ENCODE measurements at places on chromosomes 13 and 19.
A peak's percentile ranks its signal among the peaks of the same experiment; 100 is the strongest.

DNA sequence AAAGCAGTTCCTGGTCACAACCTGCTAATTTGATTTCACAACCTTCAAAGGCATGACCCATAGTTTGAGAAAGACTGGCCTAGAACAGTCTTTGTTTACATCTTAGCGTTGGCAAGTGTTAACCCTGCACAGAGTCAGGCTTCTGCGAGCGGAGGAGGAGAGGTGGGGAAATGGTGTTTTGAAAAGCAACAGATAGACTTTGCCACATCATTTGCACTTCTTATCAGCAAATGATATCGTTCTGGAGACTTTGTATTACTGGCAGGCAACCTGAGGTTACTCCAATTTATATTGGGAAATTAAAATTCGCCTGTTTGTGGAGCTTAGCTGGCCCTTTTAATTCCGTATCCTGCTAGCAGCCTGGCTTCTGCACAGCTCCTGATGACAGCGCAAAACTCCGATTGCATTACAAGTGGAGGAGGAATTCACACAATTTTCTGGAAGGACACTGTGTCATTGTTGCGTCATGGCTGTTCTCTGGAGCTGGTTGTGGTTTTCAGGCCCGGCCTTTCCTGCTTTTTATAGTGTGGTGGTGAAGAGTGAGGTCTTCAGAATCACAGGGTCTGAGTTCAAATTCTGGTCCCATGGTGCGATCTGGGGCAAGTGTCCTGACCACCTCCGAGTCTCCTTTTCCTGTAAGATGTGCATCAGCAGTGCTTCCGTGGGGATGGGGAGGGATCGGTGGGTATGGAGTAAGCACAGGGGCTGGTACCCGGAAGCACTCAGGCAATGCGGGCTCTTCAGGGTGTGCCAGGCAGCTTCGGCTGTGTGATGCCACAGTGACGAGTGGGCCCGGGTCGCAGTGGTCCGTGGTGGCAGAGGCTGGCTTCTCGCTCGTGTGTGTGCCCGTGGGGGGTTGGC is 49.1 kb upstream of the EHD2 start:
- peak; percentile 36 for DNase-seq

GRCh38 chr19:10006335-10006708 is 4.0 kb downstream of the COL5A3 start:
- DNase-seq, result no peak

- no peak for DNase-seq
Measured at GRCh38 chr19:39997638-39998216, 867 bp downstream of the ZNF546 start.

GRCh38 chr13:113819731-113820715 is 43.9 kb downstream of the GAS6 start:
- DNase-seq, result no peak

- DNase-seq, result no peak
Measured at GRCh38 chr19:3065675-3066357, 3.5 kb upstream of the TLE5 start.

DNA sequence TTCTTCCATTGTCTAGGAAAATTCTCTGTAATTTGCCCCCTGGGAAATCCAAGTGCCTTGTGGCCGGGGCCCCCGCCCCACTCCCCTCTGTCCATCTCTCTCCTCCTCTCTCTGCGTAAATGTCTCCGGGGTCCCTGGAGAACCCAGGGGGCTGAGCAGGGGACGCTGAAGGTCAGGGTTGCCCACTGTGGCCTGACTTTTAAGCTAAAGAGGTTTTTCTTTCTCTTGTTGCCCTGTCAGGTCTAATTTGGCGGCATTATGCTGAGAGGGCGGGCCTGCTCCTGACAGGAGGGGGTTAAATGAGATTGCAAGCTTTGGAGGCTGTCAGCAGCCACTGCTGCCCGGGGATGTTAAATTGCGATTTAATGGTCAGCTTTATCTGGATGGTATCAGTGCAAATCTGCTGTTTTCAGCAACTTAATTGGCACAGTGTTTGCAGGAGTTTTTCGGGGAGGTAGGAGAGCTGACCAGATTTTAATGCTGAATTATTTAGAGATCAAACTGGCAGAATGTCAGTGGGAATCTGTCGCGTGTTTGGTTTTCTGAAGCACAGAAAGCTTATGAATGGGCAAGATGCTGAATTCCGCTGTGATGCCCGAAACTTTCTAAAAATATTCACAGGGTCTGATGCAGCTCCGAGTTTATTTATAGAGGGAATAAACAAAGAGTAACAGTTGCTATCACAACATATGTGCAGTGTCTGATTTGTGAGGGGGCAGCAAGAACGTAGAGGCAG is 93.2 kb upstream of the SOX1 start:
- no peak for DNase-seq

GRCh38 chr13:23743278-23744076 is 145.7 kb downstream of the MIPEP start:
- no peak for DNase-seq

- peak; percentile 55 for DNase-seq
Measured at GRCh38 chr19:48513289-48514122, 1.9 kb upstream of the LMTK3 start.

GRCh38 chr13:100235311-100235901 is 146.5 kb downstream of the PCCA start:
- peak; percentile 68 for DNase-seq

GRCh38 chr19:925526-926322 is at the start of gene ARID3A:
TSS of gene ARID3A (plus strand) at chr19:926035. CDS start at chr19:929529, 3,494 bp downstream.
- DNase-seq, result peak; percentile 72

GRCh38 chr13:106536244-106537034 is 977 bp upstream of the EFNB2 start:
- peak; percentile 84 for DNase-seq

DNA sequence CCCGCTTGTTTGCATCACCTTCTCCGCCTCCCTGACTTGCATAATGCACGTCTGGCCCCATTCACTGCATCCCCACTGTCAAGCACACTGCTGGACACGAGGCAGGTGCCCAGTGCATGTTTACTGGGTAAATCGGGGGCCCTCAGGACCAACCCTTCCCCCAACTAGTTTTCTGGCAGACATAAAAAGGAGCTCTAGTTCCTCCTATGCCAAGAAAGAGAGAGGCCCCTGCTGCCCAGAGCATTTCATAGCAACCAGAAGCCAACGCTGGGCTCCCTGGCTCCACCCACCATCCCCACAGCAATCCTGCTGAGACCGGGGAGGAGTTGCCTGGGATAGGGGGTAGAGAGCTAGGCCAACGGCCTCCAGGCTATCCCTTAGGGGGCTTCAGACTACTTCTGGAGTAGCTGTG is 23.2 kb downstream of the ANKRD27 start:
- DNase-seq, result no peak

DNA sequence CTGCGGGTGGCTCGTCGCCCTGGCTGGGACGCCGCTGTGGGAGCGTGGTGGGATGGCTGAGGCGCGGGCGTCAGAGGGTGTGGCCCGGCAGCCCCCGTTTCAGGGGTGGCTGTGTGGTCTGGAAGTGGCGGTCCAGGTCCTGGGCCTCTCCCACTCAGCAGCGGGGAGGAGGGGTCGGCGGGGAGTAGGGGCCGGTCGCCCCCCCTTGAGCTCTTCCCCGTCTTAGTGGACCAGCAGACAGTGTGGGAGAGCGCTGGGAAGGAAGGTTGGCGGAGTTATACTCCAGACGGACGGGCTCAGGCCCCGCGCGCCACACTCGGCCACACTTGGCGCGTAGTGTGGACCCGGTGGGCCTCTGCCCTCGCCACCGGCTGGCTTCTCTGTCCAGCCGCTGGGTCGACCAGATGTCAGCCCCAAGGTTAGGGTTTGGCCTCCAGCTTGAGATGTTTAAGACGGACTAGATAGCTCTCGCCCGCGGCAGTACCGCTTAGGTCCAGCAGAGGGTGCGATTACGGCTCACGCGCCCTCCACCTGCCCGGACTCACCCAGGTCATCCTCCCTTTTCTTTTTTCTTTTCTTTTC is 21.7 kb upstream of the ZNF429 start:
- DNase-seq, result no peak

DNA sequence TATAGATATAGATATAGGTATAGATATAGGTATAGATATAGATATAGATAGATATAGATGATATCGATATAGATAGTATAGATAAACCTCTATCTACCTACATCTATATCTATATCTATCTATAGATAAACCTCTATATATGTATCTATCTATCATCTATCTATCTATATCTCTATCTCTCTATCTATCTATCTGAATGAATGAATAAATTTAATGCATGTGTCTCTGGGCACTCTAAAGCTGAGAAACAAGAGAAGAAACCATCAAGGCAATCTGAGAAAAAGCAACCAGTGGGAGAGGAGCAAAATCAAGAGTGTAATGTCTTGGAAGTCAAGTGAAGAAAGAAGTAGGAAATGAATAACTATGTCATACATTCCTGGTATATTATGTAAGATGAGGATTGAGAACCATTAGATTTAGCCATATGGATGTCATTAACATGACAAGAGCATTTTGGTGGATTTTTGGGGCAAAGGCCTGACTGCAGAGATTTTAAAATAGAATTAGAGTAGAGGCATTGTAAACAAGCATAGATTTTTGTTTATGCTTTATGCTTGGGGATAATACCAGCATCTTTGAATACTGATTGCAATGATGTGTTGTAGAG is 1262.7 kb upstream of the MIR17HG start:
- DNase-seq, result no peak

GRCh38 chr13:110869805-110870706 is 44.8 kb downstream of the ANKRD10 start:
- DNase-seq, result peak; percentile 100

DNA sequence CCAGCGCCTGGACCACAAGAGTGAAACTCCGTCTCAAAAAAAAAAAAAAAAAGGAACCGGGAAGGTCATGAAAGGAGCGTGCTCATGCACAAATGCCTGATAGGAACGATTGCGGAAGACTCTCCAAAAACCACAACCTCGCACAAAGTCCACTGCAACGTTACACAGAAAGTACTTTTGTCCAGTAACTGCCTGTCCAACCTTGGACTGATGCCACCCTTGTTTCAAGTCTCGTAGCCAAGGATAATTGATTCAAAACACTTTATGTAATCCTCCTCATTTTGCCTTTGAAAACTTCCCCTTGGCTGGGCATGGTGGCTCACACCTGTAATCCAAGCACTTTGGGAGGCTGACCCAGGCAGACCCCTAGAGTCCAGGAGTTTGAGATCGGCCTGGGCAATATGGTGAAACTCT is 13.7 kb downstream of the LGALS7 start:
- DNase-seq, result no peak

DNA sequence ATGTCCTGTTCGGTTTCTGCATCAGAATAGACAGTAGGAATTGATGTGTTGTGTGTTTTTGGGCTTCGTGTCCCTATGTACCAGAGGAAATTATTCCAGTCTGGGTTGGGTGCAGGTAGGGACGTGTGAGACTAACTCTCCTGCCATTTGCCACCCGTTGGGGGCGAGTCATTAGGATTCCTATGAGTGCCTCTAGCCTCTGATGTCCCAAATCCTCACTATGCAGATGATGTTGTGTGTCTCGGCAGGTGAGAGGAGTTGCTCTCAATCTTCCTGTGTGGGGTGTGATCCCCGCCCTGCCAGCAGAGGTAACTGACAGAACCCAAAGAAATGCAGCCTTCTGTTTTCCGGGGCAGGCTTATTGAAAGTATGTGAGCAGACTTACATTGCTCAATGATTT is 31.2 kb upstream of the ZNF331 start:
- DNase-seq, result no peak

GRCh38 chr19:8101311-8101710 is 48.1 kb downstream of the FBN3 start:
- DNase-seq, result no peak

DNA sequence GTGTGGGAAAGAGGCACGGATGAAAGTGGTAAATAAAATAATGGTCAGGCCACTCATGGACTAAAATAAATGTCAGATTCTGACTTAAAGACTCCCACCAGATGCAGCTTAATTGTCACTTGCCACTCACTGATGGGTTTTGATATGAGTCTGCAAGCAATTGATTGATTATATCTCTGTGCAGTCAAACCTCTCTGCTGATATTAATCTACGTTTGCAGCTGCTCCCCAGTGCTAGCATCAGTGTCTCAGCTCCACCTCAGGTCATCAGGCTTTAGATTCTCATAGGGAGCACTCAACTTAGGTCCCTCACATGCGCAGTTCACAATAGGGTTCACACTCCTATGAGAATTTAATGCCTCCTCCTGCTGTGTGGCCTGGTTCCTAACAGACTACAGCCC is 195.3 kb downstream of the B3GLCT start:
- no peak for DNase-seq

GRCh38 chr13:28575200-28575599 is 80.3 kb upstream of the FLT1 start:
- no peak for DNase-seq

GRCh38 chr13:77742801-77743200 is 45.3 kb downstream of the SLAIN1 start:
- no peak for DNase-seq

GRCh38 chr19:35165200-35166058 is 10.9 kb downstream of the FXYD5 start:
- no peak for DNase-seq

- DNase-seq, result no peak
Measured at GRCh38 chr13:20102525-20103180, 58.2 kb downstream of the GJA3 start.

- no peak for DNase-seq
Measured at GRCh38 chr13:105616333-105617075, 919.0 kb downstream of the EFNB2 start.

DNA sequence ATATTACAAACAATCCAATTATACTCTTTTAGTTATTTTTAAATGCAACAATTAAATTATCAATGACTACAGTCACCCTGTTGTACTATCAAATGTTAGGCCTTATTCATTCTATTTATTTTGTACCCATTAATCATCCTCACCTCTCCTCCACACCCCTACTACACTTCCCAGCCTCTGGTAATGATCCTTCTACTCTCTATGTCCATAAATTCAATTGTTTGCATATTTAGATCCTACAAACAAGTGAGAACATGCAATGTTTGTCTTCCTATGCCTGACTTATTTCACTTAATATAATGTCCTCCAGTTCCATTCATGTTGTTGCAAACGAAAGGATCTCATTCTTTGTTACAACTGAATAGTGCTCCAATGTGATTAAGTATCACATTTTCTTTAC is 1414.6 kb downstream of the SLITRK1 start:
- no peak for DNase-seq

DNA sequence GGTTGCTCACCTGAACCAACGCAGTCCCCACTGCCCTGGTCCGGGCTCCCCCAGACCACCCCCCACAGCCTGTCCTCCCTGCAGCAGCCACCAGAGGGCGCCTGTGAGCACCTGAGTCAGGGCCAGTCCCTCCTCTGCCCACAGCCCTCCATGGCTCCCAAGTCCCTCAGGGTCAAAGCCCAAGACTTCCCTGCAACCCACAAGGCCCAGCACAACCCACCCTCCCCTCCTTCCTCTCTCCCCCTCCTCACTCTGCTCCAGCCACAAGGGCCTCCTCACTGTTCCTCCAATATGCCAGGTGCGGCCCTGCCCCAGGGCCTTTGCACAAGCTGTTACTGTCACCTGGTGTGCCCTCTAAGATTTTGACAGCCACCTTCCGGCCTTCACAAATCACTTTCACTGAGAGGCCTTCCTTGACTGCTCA is 10.9 kb downstream of the GNA15 start:
- no peak for DNase-seq

- no peak for DNase-seq
Measured at GRCh38 chr19:51219307-51219706, 5.6 kb upstream of the CD33 start.

DNA sequence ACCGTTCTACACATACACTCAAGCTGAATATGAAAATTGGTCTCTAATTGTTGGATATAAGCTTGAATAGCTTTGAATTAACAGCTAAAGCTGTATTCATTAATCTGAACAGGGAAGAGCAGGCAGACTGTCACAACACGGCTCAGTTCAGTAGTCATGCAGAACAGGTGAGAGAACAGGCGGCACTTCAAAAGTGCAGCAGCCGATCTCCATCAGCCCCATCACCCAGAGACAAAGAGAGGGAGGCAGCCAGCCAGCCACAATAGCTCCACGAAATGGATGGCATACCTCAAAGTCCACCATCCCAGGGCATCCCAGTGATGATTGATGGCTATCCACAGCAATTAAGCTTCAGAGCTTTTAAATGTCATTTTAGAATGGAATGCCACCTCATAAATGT is 419.2 kb downstream of the OLFM4 start:
- DNase-seq, result no peak
